CD8-positive, alpha-beta T cell (primary cell): ENCODE measurements at places on chromosomes 3 and 15.

DNA sequence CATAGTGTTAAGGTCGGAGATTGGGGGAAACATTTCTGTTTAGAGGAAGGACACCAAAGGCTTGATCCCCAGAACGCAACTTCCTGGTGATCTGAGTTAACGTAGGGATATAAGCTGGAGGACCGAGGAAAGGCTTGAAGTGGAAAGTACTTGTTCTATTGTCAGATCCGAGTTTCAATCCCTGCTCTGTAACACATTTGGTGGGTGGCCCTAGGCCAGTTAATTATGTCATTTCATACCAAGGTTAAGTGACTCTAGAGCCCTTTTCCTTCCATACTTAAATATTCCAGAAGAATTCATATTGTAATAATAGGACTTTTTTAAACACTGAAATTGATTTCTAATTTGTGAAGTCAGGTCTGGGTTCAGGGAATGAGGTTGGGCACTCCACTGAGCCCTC is 80.9 kb downstream of the RPLP1 start:
- no peak for DNase-seq

DNA sequence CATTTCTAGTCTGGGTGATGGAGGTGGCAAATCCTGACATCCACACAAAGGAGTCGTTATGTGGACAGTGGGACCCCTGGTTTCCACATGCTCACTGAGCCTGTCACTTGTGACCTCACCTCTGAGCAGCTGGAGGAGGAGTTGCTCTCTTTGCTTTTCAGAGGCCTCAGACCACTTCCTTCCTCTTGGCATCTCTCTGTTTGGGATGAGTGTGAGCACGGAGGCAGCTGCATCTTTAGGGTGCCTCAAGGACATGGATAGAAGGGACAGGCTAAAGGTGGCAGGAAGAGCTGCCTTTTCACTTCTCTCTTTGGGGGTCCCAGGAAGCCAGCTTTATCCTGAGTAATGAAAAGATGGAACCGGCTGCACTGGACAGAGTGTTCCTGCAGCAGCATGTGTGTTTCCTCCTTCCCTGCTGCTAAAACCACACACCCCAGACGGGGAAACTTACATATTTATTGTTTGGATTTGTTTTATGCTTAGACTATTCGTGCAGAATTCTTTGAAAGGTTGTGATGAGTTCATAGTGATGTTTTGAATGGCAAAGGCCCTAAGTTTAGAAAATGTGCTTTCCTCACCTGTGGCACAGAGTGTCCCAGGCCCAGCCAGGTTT is 31.8 kb downstream of the GPR171 start:
- peak; percentile 63 for DNase-seq

GRCh38 chr3:97901313-97902248 is 70.7 kb downstream of the RIOX2 start:
- no peak for DNase-seq

GRCh38 chr3:12751571-12751970 is 7.5 kb downstream of the TMEM40 start:
- DNase-seq = no peak

GRCh38 chr15:43086551-43086950 is 19.3 kb downstream of the UBR1 start:
- no peak for DNase-seq

DNA sequence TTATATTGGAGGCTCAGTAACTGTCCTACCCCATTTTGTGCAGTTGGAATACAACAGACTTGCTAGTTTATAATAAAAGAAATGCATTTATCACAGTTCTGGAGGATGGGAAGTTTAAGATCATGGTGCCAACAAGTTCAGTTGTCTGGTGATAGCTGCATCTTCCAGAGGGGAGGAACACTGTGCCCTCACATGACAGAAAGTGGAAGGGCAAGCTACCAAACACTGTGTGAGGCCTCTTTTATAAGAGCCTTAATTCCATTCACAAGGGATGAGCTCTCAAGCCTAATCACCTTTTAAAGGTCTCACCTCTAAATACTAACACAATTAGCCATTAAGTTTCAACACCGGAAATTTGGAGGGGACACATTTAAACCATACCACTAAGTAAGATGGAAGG is 1073.9 kb downstream of the PLOD2 start:
- no peak for DNase-seq

- DNase-seq = no peak
These were observed 339.5 kb upstream of the DNAJC19 start for GRCh38 chr3:181329024-181329423.

- no peak for DNase-seq
These were observed 86.0 kb downstream of the CCR1 start for GRCh38 chr3:46122091-46122490.

- no peak for DNase-seq
These were observed 3.5 kb downstream of the PLOD2 start for GRCh38 chr3:146157325-146158060.

- DNase-seq = no peak
These were observed 22.9 kb downstream of the MBNL1 start for GRCh38 chr3:152291649-152292066.

DNA sequence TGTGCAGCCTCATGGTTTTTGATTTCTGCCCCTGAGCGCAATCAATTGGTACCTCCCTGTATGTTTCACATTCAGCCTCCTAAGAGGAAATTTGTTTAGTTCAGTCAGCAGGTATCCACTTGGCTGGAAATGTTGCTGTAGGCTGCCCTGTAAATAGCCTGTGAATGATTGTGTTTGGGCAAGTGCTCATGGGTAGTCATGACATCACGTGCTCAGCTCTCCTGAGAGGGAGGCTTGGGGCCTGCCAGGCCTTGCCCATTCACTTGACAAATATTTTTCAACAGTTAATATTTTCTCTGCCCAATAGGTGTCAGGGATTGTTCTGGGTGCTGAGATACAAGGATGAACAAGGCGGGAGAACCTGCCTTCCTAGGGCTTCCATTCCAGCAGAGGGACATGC is 13.3 kb downstream of the HRH1 start:
- DNase-seq = no peak

GRCh38 chr3:141575879-141576743 is 89.3 kb downstream of the RASA2 start:
- no peak for DNase-seq

DNA sequence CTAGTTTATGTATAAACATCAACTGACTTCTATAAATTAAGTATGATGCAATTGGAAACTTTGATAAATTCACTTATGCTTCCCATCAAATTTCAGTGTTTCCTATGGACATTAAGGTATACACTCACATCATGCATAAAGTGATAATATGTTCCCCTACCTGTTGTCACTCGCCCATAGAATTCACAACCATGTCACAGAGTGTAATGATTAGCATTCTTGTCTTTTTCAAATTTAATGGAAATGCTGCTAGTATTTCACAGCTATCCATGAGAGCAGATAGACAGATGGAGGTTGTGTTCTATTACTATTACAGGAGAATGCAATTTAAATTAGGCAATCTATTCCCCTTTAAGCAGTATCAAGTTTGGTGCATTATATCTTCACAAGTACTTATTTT is 984 bp downstream of the PLSCR4 start:
- no peak for DNase-seq

GRCh38 chr3:170010498-170010897 is 27.3 kb upstream of the GPR160 start:
- no peak for DNase-seq

GRCh38 chr3:38837358-38837757 is 21.3 kb upstream of the SCN10A start:
- no peak for DNase-seq

- DNase-seq = no peak
These were observed 523 bp downstream of the HDAC11 start for GRCh38 chr3:13480340-13481318.

DNA sequence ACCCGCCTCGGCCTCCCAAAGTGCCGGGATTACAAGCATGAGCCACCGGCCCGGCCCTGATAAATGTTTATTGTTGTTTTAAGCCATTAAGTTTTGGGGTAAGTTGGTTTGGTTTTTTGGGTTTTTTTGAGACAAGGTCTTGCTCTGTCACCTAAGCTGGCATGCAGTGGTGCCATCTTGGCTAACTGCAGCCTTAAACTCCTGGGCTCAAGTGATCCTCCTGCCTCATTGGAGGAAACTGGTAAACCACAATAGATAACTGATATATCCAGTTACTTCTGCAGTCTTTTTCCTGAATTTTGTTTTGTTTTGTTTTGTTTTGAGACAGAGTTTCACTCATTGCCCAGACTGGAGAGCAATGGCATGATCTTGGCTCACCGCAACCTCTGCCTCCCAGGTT is 4.2 kb downstream of the SLC25A20 start:
- no peak for DNase-seq

GRCh38 chr3:49906073-49906743 is 2.5 kb upstream of the MST1R start:
- peak; percentile 69 for DNase-seq

GRCh38 chr15:88526247-88526879 is 20.1 kb downstream of the DET1 start:
- DNase-seq = no peak

GRCh38 chr3:157201648-157202278 is 41.8 kb upstream of the CCNL1 start:
- DNase-seq = no peak

GRCh38 chr3:27638594-27638993 is 83.5 kb downstream of the EOMES start:
- DNase-seq = no peak

- DNase-seq = no peak
These were observed 6.6 kb upstream of the ADGRG7 start for GRCh38 chr3:100602506-100603444.

DNA sequence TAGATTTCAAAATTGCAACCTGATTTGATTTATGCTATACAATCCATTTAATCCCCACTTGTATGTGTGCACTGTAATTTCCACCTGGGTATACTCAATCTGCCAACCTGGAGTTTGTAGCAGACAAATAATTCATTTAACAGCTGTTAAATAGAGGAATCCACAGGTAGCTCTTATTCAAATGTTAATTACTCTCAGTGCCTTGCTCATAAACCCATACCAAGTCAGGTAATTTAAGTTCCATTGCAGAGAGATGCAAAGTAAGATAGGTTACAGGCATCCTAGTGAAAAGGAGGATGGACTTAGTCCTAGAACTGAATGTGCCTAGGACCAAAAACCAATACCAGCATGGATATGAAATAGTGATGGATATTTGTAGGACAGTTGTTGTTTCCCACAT is 674.2 kb downstream of the TBL1XR1 start:
- DNase-seq = no peak

GRCh38 chr3:48306860-48307530 is 26.5 kb downstream of the SPINK8 start:
- no peak for DNase-seq

- DNase-seq = no peak
These were observed 372.8 kb upstream of the TBL1XR1 start for GRCh38 chr3:177569875-177570657.

DNA sequence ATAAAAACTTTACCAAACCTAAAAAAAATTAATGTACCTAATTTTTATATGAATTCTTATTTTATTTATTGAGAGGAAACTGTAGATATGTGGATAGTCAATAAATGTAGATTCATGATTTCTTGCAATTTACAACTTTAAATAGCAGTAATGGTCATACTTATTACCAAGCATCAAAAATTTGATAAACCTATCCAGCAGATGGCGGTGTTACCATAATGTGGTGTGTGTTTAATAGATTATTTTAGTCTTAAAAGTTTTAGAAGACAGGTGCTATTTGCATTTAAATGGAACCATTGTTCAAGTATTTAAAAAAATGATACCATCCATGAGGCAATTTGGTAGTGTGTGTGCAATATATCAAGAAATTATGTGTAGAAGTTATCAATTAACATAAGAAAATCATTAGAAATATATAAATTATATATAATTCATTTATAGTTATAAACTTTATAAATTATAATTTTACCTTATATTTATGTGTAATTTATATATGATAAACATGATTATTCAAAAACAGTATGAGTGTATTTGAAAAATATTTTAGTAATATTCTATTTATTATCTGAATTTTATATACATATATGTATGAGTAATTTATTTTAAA is 176.0 kb upstream of the BCHE start:
- DNase-seq = no peak

- DNase-seq = no peak
These were observed 1489.2 kb upstream of the GBE1 start for GRCh38 chr3:83250613-83251012.

DNA sequence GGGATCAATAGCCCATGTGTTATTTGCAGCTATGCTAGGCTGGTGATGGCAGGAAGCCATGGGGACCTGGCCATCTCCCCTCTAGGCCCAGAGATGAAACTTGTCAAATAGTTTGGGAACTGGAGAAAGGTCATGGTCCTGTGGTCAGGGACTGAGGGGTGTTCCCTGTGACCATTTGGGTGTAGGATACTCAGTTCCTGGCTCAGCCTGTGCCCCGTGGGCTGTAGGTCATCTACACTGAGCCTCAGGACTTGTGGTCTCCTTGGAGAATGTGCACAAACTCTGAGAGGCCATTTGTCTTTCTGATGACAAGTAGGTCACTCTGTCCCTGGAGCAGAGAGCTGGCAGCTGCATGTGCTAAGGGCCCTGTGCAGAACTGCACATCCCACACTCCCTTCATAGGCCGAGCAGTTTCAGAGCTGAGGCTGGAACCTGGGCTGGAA is 17.5 kb downstream of the GASK1A start:
- no peak for DNase-seq

- DNase-seq = no peak
These were observed 26.1 kb downstream of the PCCB start for GRCh38 chr3:136276049-136276755.
